ENCODE measurements at places on chromosomes 1 and 21.

GRCh38 chr1:177248258-177248657 lies 77.5 kb downstream of the BRINP2 start:
- DNase-seq: no peak

DNA sequence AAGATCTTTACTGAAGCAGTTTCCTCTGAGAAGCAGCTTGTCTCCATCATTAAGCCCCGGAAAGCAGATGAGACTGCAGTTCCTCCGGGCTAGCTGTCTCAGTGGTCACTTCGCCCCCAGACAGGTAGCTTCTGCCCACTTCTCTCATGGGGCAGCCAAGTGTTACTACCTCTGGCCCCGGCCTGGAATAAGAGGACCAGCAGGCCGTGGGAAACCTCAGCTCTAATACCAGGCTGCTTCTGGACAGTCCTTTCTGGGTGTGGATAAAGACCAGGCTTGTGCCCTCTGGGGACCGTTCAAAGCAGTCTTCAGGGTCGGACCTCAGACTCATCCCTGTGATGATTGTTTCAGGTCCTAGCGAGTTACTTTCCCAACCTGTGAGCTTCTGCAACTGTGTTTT lies 54.8 kb downstream of the RUNX3 start:
- no peak for DNase-seq

GRCh38 chr1:205430696-205431305 lies 8.9 kb upstream of the LEMD1 start:
- peak; percentile 71 for DNase-seq

DNA sequence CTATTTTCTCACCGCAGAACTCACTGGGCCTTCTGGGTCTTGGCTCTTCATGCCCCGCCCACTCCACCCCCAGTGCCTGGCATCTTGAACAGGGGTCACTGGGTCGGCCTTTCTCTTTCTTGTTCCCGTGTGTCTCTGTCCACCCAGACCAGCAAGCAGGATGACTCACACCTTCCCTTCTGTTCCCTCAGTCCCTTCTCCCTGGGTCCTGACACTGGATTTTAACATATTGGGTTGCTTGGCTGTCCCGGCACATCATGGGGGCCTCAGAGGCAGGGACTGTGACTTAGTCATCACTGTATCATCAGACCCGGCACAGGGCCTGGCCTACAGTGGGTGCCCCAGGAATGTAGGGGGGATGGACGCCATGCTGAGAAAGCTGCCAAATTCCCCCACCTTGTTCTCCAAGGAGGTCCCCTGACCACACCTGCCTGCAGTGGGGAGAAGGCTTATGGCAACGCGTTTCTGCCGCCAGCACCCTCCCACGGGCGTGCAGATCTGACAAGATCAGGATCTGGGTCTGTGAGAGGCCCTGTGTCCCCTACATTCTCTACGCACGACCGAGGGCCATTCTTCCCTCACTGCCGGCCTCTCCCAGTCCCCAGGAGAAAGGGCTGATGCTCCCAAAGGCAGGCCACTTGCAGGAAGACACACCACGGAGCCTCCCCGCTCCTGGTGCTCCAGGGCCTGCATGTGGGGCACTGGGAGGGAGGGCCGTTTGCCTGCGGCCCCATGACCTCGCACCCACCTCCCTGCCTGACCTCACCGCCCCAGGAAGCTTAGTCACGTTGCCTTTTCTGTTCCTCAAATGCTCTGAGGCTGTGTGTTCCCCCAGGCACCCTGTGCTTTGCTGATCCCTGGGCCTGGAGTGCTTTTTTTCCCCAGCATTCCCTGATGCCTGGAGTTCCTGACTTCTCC lies 157.2 kb upstream of the TMEM51 start:
- no peak for DNase-seq

DNA sequence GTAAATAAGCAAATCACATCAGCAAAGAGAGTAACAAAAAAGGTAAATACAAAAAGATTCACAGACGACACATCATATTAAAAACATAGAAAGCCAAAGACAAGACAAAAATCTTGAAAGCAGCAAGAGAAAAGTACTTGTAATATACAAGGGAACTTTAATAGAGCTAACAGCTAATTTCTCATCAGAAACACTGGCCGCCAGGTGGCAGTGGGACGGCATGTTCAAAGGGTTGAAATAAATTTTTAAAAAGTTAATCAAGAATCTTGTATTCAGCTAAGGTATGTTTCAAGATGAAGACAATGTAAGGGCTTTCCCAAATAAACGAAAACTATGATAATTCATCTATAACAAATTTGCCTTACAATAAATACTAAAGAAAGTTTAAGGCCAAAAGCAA lies 358.1 kb downstream of the LRRIQ3 start:
- DNase-seq: peak; percentile 19

GRCh38 chr1:203636291-203636690 lies 9.7 kb downstream of the ATP2B4 start:
- no peak for DNase-seq

DNA sequence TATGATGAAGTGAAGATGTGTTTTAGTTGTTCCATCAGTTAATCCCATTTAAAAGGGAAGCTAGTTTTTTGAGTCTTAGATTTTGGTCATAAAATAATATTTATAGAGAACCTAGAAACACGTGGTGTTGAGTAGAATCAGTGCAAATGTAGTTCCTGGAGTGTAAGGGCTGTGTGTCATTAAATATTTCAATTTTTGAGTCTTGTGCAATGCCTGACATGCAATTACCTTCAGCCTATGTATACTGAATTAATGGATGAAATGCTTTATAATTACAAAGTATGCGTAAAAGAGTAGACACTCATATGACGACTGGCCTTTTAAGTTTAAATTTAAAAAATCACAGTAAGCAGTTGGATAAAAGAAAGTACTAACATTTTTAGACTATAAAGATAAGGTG lies 75.0 kb downstream of the NEK7 start:
- no peak for DNase-seq

GRCh38 chr1:32859915-32860314 lies 10.8 kb downstream of the FNDC5 start:
- no peak for DNase-seq

GRCh38 chr1:89516055-89516454 lies 8.6 kb upstream of the LRRC8B start:
- no peak for DNase-seq

GRCh38 chr1:226627050-226627755 lies 78.6 kb downstream of the STUM start:
- DNase-seq: no peak

DNA sequence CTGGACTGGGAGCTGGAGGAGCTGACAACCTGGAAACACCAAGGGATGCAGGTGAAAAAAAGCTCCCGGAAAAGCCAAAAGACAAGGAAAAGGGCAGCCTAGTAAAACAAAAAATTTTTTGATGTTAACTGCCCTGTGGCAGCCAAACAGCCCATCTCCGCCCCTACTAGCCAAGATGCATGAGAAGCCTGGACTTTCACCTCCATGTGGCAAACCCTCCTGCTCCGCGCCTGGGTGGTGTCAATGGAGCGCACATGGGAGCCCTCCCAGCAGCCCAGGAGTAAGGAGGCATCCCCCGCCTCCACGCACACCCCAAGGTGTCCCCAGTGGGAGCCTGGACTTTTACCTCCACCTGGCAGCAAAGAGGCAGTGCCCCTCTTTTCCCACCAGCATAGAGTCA lies 30.5 kb downstream of the LEMD1 start:
- no peak for DNase-seq

DNA sequence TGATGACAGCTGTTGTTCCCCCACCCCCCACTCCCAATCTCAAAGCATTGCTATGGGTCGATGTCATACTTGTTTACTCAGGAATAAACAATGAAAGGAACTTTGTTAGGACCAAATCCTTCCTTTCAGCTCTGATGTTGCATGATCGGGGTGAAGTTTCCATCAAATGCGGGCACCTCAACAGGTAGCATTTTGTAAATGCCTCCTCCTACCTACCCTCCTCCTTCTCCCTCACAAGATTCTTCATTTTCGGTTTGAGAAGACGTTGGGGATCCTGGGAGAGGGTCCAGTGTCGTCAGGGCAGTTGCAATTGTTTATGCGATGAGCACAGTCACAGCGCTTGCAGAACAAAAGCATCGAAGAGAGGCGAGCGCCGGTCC lies 758 bp upstream of the HUNK start:
- no peak for DNase-seq

GRCh38 chr1:42392255-42392654 lies 11.7 kb downstream of the RIMKLA start:
- DNase-seq: no peak

DNA sequence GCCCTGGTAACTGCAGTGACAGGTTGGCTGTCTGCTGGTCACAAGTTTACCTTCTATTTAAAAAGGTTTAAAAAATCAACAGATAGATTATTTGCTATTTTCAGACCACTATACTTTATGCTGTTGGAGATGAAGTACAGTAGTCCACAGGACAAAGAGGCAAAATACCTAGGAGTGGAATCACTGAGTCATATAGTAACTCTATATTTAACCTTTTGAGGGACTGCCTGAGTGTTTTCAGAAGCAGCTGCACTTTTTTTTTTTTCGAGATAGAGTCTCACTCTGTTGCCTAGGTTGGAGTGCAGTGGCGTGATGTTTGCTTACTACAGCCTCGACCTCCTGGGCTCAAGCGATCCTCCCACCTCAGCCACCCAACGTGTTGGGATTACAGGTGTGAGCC lies 11.7 kb downstream of the CNIH4 start:
- DNase-seq: peak; percentile 32

- no peak for DNase-seq
Observed at GRCh38 chr21:38958323-38958705, 152.6 kb downstream of the ETS2 start.

DNA sequence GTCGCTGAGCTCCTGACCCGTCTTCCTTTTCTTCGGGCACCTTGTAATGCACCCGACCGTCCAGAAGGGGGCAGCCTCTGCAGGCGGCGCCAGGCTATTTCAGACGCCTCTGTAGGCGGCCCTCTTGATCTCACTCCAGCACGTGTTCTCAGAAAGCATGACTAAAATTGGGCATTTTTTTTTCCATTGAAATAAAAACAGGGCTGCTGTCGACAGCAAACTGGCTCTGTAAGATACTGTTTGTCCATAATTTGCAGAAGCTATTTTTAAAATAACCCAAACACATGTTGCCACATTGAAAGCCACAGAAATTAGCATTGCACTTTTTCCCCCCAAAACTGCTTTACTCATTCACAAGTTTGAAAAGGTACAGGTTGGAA lies 78.0 kb downstream of the STUM start:
- peak; percentile 91 for DNase-seq

GRCh38 chr1:67977756-67978155 lies 72.7 kb downstream of the DIRAS3 start:
- DNase-seq: no peak

- no peak for DNase-seq
Observed at GRCh38 chr1:92310185-92310597, 11.3 kb downstream of the RPAP2 start.

DNA sequence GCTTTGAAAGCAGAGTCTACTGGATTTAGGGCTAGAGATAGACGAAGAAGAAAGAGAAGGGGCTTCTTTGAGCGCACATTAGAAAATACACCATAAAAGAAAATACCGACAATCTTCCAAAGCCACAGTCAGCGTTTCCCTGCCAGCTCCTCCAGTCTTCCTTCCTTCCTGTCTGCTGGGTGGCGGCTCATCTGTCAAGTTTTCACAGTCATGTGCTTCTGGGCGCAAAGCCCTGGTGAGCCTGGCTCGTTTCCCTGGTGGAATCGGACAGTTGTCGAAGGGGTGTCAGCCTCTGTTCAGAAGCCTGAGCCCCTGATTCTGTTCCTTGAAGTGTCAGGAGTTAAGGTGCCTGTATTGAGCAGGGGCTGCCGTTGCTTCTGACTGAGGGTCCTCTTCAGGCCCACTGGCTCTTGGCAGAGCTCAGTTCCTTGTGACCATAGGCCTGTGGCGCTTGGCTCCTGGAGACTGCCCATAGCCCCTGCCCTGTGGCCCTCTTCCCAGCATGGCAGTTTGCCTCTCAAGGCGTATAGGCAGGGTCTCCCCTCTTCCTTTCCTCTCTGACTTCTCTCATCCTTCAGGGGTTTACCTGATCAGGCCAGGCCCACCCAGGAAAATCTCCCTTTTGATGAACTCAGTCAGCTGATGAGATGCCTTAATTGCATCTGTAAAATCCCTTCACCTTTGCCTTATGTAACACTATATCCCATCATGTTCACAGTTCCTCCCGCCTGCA lies 58.6 kb downstream of the ADARB1 start:
- DNase-seq: no peak

DNA sequence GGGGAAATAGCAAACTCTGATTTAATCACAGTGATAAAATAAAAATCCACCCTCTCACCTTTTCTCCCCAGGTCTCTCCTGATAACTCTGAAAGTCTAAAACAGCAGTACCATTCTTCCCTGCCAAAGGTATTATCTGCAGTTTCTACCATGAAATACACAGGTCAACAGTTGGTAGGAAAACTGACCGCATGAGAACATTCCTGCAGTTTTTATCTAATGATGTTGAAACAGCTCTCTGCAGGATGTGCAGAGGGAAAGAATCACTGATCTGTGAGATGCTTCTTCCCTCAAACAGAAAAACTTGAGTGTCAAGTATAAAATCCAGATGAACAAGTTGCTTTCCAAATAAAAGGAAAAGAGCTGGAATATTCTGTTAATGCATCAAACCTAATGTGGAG lies 39.1 kb downstream of the KCNJ6 start:
- DNase-seq: no peak

GRCh38 chr1:20727746-20728316 lies 4.7 kb downstream of the SH2D5 start:
- no peak for DNase-seq

- no peak for DNase-seq
Observed at GRCh38 chr1:107132195-107132594, 8.6 kb upstream of the NTNG1 start.

DNA sequence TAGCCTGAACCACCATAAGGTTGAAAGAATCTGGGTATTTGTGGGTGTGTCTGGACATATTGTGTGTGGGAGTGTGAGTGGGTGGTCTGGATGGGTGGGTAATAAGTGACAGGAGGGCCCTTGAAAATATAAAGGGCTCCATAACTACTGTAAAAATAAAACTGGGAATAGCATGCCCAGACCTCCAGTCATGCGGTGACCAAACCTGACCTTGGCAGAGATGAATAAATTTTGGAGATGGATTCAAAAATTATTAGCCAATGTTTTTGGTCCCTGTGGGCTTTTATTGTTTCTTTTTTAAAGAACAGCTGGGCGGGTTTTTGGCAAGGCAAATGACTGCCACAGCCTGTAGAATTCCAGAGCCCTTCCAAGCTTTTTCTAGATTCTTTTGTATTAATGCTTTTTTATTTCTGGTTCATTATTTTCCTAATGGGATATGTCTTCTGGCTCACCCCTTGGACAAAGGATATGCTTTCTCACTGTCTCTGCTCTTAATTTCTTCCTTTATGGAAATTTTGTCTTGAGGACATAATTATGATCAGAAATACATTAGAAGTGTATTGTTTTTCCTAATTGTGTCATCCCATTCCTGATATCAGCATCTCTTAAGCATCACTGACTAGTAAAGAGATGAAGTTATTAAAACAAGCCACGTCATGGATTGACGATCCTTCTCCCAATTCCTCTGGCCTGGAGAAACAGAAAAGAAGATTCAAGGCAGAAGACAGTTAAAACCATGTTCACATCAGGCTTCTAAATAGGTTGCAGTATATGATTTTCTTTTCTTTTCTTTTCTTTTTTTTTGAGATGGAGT lies 69.5 kb downstream of the NTMT2 start:
- DNase-seq: no peak
